NCI-H82 (cell line): ENCODE measurements at places on chromosomes 5 and 9.

DNA sequence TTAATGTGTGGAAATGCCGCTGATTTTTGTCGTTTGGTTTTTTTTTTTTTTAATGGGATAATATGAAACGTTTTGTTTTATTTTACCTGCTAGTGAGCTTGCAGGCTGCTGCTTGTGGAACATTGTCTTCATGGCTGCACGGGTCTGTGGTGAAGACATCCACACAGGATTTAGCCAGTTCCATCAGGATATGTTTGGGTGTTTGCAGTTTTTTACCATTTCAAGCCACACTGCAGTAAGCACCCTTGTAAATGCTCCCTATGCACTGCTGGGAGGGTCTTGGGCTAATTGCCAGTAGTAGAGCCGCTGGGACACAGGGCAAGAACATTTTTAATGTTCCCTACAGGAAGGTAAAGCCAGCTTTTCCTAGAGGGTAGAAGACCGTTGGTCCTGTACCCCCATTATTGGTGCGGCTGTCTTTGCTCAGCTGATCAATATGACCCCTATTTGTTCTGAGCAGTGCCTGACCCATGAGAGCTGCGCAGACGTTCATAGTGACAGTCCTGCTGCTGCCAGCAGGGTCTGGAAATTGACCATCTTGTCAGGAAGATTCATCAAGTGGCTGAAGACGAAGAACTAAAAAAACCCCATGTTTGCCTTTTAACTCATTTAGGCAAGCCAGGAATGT, 20.5 kb upstream of the EEIG1 start:
- DNase-seq = no peak

GRCh38 chr5:53713978-53714666, 153.7 kb downstream of the NDUFS4 start:
- DNase-seq = no peak

- no peak for DNase-seq
Measured at GRCh38 chr9:27440888-27441740, 83.0 kb upstream of the IFNK start.

- DNase-seq = no peak
Measured at GRCh38 chr5:61953913-61954312, 352.1 kb upstream of the KIF2A start.

DNA sequence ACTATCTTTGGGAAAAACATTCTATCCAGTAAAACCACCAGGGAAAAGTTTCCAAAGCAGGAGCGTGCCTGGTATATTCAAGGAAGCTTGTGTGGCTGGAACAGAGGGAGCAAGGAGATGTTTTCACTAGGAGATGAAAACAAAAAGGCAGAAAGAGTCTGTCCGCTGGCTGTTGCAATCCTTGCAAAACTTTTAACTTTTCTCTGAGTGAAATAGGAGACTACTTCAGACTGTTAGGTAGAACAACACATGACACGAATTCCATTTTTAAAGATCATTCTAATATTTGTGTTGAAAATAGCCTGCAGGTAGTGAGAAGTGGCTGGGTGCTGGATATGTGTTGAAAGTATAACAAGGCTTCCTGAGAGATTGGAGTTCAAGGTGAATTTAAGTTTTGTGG, 69.5 kb downstream of the PRR16 start:
- no peak for DNase-seq

GRCh38 chr9:116873937-116874914, 187.1 kb downstream of the TRIM32 start:
- no peak for DNase-seq

- no peak for DNase-seq
Measured at GRCh38 chr9:21549251-21549765, 67.2 kb upstream of the IFNE start.

- no peak for DNase-seq
Measured at GRCh38 chr5:77064040-77064439, 23.0 kb downstream of the ZBED3 start.

GRCh38 chr9:109721001-109721400, 59.0 kb upstream of the PALM2AKAP2 start:
- DNase-seq = no peak

- DNase-seq = no peak
Measured at GRCh38 chr9:34746526-34746925, 36.6 kb upstream of the CCL21 start.

DNA sequence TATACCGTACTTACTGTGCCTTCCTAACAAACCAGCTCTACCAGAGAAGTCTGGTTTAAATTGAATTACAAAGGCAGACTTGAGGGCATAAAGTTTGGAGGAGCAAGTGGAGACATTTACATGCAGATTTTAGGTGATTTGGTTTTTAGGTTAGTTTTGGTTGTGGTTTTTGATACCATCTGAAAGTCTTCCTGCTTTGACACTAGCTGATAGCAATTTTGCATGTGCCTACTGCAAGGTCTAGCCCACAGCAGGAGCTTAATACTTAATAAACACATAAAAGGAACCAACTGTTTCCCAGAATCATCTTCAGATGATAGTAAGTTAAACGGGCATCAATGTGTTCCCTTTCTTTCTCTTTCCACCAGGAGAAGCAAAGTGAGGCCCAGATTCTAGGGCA, 3.4 kb upstream of the ESM1 start:
- DNase-seq = no peak

DNA sequence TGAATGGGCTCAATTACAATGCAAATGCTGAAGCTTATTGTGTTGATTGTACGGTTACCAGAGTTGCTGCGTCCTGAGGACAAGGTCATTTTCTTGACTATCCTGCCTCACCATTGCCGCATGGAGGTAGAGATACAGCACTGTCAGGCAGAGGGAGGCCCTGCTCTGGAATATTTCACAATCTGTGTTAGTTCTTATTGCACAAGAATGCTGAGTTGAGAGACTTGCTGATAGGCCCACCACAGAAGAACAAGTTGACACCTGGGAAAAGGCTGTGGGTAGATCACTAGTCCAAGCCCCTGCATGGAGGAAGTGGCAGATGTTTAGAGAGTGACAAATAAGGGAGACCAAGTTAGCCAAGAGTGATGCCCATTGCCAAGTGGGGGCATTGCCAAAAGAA, 344.5 kb upstream of the ITGA1 start:
- DNase-seq = no peak

DNA sequence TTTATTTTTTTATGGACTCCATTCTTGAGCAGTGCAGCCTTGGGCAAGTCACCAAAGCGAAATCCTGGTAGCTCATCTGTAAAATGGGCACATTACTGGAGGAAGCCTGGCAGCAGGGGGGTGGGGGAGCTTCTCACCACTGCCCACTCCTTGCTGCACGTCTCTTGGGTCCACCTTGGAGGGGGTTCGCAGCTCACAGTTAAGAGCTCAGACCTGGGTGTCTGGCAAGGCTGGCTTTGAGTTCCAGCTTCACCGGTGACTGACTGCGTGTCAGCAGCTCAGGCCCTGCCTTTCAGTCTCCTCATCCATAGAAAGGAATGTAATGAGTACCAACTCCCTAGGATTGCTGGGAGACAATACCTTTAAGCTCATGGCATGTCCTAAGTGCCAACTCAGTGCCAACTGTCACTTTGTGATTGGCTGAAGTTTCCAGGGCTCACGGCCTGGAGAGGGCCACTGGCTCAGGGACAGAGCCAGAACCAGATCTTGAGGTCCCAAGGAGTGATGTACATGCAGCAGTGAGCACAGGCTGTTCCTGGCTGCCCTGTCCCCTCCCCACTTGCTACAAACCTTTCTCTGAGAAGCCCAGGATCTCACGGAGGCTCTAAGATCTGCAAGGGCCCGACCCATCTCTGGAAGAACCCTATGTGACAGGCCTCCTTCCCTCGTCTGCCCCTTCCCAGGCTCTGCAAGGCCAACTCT, 72.9 kb downstream of the C9orf50 start:
- no peak for DNase-seq

DNA sequence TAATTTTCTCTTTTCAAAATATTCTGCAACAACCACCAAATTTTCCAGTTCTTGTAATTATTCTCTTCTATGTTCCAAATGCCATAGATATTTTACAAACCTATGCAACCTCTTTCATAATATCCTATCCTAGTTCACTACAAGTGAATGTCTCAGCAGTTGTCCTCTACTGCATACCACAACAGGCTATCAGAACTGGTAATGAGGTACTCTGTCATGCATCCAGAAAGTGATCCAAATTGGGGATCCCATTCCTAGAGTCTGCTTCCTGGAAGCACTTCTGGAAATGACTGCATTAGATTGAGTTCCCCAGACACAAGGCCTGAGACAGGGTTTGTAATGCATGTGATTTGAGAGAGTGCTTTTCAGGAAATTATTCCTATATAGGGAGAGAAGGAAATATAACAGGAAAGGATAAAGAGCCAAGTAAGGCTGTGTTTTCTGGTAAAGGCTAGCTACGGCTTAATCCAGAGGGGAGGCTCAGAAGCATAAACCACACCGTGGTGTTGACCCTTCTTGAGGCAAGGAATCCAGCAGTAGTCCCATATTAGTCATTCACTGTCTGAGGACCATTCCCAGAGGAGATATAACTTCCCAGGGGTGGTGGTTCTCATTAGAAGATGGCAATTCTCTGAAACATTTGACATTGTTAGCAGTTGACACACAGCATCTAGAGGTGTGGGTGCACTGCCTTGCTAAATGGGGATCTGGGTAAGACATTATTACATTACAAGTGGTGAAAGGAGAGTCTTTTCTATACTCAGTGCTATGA, 80.3 kb upstream of the FST start:
- no peak for DNase-seq

- peak; percentile 62 for DNase-seq
Measured at GRCh38 chr5:104267320-104268015, 704.9 kb upstream of the NUDT12 start.

DNA sequence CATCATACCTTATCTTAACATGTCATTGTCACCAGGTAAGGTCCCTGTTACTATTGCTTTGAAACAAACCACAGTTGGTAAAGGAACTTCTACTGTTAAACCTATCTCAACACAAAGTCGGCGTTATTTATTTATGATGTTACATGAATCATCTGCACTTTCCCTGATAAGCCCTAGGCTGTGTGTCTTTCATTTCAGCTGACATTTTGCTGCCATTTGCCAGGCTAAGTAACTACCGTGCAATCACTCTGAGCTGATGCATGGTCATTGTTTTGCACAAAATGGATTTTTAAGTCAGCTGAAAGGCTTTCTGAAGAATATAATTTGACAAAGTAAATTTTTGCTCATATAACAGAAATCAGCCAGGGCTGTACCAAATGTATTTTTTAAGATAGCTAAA, 546.5 kb downstream of the ZNF608 start:
- no peak for DNase-seq

DNA sequence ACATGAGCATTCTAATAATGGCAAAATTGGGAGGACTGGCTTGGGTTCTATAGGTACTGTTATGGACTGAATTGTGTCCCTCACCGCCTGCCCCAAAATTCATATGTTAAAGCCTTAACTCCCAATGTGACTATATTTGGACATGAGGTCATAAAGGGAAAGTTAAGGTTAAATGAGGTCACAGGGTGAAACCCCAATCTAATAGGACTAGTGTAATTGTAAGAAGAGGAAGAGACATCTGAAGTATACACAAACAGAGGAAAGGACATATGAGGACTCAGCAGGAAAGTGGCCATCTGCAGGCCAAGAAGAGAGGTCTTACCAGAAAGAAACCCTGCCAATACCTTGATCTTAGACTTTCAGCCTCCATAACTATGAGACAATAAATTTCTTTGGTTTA, 23.1 kb downstream of the RNF180 start:
- no peak for DNase-seq

DNA sequence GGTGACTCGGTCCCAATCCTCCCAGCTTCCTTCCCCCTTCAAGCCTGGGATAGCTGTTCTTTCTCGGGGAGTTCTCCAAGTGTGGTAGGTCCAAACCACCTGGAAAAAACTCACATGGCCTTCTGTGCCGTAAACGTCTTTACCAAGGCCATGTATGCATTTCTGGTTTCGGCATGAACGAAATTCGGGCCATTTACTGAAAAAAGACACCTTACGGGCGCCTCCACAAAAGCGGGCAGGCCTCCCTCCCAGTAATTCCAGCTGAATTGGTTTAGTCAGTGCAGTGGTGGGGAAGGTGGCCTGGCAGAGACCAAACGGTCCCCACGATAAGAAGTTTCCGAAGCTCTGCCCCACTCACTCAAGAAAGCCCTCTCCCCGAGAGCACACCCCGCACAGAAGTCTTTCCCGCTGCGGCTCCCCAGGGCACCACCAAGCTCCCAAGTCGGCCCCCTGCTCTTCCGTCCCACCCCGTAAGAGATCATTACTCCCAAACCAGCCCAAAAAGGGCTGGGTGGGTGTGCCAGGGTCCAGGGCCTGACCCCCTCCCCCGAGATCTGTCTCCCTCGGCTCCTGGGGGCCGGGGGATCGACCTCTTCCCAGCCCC, 86.3 kb upstream of the MELK start:
- DNase-seq = peak; percentile 41

DNA sequence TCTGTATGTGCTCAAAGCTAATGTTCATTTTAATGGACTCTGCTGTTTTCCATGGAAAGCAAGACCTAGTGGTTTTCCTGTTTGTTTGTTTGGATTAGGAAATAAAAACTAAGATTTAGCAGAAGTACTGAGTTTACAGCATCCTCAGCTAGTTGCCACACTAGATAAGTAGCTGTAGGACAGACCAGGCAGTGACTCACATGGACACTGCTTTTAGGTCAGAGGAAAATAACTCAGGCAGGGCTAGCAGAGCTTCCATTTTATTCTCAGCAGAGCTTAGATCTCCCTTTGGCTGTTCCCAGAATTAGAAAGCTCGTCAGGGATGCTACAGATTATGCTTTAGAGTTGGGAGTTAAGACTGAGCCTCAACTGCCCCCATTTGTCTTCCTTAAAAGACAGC, 204.4 kb downstream of the SH3GL2 start:
- DNase-seq = peak; percentile 4

- no peak for DNase-seq
Measured at GRCh38 chr5:132183723-132184122, 43.9 kb downstream of the P4HA2 start.

DNA sequence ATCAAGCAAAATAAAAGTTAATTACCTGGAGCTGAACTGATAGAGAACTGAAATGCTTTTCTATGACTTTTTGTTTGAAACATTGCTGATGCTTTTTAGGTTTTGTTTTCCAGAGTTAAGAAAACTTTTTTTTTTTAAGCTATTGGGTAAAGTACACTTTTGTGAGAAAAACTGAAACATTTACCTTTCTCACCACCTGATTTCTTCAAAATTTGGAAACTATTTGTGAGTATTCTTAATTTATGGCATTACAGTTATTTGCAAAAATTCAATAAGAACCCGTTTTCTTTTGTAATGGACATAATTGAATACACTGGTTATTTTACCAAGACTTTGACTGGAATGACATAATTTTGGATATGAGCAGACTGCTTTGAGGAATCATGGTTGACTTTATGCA, 6.6 kb downstream of the C9orf153 start:
- no peak for DNase-seq

- no peak for DNase-seq
Measured at GRCh38 chr5:144315026-144315425, 144.4 kb downstream of the KCTD16 start.
